ENCODE measurements at places on chromosomes 7 and 10.

DNA sequence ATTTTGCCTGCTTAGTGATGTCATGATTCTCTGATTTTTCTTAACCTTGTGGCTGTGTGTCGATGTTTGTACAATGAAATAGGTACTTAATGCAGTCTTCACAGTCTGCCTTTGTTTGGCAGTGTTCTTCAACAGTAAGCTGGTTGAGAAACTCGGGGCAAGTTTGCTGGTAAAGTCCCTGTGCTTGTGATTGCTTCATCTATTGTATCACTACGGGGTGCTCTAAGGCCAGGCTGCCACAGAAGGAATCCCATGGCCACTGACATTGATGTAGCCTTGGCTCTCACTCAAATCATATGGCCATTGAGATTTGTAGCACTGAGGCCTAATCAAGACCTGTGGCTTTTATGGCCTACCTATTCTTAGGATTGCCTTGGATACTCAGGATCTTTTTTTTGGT, 33.5 kb upstream of the PRSS37 start:
- DNase-seq = no peak

DNA sequence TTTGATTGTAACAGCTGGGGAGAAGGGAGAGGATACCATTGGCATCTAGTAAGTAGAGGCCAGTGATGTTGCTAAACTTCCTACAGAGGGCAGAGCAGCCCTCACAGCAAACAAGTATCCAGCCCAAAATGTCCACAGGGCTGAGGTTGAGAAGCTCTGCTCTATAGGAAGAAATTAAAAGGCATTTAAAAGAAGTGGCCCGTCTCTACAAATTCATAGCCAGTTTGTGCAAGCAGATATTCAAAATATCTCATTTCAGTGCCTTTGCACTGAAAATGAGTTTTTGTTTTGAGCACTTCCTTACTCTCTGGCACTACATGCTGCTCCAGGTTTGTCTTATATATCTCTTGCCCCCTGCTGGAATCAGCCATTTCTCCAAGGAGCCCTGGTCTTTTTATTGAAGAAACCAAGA, 330.0 kb downstream of the BBS9 start:
- DNase-seq = no peak

GRCh38 chr7:41858201-41858600, 155.3 kb upstream of the INHBA start:
- no peak for DNase-seq

DNA sequence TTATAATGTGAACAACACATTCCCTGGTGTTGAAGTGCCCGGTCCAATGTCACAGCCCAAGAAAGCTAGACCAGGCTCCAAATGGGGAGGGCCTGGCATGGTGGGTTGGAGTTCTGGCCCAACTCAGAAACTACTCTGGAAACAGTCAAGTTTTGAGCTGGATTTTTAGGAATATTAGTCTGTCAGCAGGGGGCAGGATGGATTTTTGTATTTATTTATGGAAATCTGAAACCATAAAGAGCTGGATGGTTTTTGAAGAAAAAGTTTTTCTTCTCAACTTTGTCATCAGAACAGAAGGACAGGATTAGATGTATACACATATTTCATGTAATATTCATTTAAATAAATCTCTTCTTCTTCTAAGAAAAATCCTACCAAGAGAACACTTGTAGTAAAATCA, 97.5 kb downstream of the POU6F2 start:
- no peak for DNase-seq

- DNase-seq = no peak
Measured at GRCh38 chr7:73985737-73986141, 42.2 kb upstream of the ELN start.

- DNase-seq = no peak
Measured at GRCh38 chr7:85483177-85483576, 296.3 kb upstream of the SEMA3D start.

GRCh38 chr10:20406281-20407104, 490.6 kb downstream of the NEBL start:
- DNase-seq = no peak

- no peak for DNase-seq
Measured at GRCh38 chr10:61894133-61894532, 7.4 kb upstream of the ARID5B start.

DNA sequence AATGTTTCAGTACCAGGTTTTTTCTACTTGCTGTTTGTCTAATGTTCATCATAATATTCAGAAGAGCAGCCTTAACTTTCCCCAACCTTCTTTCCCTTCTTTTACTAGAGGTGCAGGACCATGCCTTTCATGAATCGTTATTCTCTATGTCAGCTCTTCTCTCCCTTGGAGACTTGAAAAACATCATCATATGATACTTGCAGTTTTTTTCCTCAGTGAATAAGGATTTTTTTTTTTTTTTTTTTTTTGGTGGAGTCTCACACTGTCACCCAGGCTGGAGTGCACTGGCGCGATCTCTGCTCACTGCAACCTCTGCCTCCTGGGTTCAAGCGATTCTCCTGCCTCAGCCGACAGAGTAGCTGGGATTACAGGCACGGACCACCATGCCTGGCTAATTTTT, 30.1 kb downstream of the SMNDC1 start:
- no peak for DNase-seq

DNA sequence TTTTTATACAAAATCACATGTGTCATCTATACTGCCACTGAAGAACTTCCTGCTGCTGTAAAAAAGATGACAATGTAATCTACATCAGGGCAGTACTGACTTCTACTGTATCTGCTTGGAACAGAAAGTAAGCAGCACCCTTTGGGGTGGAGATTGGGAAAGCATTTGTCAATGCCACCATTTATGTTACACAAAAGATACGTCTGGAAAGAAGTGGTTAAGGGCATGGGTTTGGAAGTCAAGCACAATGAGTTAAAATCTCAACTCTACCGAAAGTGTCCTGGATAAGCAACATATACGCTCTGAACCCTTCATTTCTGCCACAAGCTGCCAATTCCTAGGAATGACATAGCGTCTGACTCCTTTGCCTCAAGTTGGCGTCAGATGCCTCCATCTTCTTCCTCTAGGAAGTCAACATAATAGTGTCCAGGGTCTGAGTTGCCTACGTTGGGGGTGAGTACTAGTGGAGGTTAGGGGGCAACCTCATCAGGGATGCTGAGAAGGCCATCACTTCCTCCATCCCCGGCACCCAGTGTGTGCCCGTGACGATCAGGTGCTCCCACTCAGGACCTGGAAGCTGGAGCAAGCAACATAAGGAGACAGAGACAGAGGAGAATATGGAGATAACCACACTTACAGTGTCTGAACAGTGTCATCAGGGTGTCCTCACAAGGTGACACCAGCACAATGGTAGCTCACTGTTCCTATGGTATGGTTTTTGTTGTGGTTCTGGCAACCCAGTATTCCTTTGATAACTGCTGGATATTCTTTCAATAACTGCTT, 58.3 kb downstream of the SGMS1 start:
- DNase-seq = no peak

- DNase-seq = no peak
Measured at GRCh38 chr7:8436965-8437364, 3.6 kb downstream of the NXPH1 start.

DNA sequence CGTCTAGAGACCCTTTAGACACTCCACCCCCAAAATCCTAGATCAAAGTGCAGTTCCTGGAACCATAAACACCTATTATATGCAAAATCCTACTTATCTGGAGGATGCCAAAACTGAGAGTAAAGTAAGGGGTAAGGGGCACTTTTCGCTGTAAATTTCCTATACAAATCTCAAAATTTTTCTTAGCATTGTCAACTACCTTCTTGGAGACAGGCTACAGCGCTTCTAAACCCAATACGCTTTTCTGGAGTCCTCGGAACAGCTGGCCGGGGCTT, 10.4 kb downstream of the TWIST1 start:
- no peak for DNase-seq

DNA sequence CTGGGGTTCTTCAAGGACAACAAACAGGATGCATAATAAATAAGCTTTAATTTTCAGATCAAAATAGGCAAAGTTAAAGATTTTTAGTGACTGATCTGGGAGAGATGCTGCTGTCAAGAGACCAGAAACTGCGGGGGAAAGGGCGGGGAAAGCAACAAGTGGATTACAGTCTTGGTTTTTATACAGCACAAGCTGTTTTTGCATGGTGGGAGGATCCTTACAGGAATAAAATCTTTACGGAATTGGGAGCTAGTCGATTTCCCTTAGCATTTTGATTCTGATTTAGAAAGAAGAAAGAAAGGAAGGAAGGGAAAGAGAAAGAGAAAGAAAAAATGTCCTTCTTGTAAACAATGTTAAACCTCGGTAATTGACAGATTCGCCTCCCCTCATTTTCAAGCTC, 242.3 kb upstream of the SP8 start:
- DNase-seq = no peak

- no peak for DNase-seq
Measured at GRCh38 chr10:1571587-1572237, 165.6 kb downstream of the ADARB2 start.

- no peak for DNase-seq
Measured at GRCh38 chr7:18426564-18427226, 68.9 kb upstream of the HDAC9 start.

- no peak for DNase-seq
Measured at GRCh38 chr10:114698271-114699061, 40.4 kb upstream of the ABLIM1 start.

GRCh38 chr7:32500922-32501341, 5.6 kb downstream of the AVL9 start:
- DNase-seq = no peak

DNA sequence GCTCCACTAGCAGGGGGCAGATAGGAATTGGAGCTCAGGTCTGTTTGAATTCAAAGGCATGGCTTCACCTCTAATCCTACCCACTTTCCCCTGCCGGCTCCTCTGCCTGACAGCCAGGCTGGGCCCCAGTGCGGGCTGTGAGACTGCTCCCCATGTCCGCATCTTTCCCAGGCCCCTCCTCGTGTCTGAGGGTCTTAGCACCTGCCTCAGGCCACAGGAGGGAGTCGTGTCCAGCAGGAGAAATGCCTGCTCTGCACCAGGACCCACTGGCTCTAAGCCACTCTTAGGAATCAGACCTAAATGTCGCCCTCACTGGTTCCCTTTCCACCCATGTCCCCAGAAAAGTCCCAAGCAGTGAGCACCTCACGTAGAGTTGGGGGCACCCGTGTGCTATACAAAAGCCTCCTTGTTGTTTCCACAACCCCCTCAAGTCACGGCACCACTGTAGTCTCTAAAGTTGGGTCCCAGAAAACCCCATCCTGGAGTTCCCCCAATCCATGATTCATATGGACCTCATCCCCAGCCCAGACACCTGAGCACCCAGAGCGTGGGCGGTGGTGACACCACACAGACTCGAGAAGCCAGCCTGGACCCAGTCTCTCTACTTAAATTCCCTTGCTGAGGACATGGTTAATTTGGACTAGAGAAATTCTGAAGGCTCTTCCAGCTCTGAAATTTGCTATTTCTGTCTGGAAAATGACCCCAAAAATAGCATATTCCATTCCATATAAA, 466.4 kb upstream of the ZMIZ1 start:
- DNase-seq = peak; percentile 3

- no peak for DNase-seq
Measured at GRCh38 chr10:51932530-51932929, 233.1 kb upstream of the CSTF2T start.

DNA sequence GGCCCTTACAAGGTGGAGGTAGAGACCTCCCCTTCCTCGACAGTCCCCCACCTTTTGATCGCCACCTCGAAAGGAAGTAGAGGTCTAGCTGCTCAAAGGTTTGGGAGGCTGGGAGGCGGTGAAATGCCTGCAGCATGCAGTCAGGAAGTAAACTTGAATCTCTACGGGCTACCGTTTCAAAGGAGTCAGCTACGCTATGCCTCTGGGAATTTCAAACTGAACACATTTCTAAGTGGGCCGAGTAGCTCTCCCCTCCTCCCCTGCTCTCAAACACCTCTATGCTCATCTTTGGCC, 68.0 kb downstream of the CXCL12 start:
- DNase-seq = no peak

DNA sequence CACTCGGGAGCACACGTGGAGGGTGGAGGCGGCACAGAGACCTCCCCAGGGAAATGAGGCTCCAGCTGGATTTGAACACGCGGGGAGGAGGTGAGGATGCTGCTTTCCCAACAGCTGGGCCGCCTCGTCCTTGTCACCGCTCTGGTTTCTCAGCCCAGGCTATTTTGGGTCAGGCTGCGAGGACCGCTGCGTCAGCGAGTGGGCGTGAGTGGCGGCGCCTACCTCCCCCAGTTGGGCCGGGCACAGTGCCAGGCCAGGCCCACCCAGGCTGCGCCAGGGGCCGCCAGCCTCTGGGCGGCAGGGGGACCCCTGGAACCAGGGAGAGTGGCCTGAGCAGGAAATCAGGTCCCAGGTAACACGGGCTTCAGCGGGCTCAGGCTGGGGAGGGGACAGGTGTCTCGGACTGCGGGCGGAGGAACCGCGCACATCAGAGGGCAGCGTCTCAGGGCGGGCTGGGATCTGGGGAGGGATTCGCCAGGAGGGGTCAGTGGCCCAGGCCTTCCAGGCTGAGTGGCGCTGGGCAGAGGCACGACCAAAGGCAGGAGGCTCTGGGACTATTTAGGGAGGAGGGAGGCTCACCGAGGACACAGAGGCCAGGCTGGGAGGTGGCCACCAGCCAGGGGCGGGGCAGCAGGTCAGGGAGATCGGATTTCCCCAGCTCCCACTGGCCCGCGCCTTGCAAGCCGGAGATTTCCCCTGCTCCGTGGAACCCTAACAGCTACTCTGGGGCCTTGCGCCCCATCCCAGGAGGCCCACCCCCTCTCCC, 125.2 kb upstream of the RET start:
- DNase-seq = no peak

- no peak for DNase-seq
Measured at GRCh38 chr7:132604121-132604520, 27.9 kb upstream of the PLXNA4 start.

DNA sequence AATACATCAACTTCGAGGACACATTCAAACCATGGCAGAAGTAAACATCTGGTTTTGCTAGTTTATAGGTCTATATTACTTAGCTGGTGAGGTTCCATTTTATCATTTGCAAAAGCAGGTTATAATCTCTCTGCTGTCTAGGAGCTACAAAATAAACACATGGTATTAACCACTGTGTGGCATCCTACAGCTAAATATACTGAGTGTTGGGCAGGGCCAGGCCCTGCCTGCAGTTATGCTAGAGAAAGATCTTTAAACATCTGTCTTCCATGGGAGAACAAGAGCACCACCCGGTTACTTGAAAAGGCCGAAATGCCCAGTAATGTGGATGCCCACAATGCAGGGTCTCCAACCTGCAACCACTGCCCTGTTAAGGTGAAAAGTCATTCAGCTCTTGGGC, 20.6 kb upstream of the FKBP9 start:
- DNase-seq = no peak

GRCh38 chr10:123398756-123399155, 244.6 kb downstream of the BUB3 start:
- DNase-seq = no peak

GRCh38 chr10:12459762-12460161, 110.4 kb downstream of the CAMK1D start:
- no peak for DNase-seq

GRCh38 chr10:35423505-35424306, 87.4 kb downstream of the CCNY start:
- no peak for DNase-seq

- no peak for DNase-seq
Measured at GRCh38 chr10:125783957-125784356, 8.3 kb upstream of the MMP21 start.

Measured in stimulated activated CD4-positive, alpha-beta T cell treated with anti-CD3 and anti-CD28 coated beads, Interleukin-12 subunit alpha, Interleukin-12 subunit beta, amount 100 ng/mL, for 24 hours (primary cell).